ENCODE measurements at places on chromosomes 5 and 9. TPM values are rescaled to one million over a fixed set of nuclear protein-coding genes. Genes with fewer than 3 reads are reported as not detected.

PMPCA gene
- 80.3 TPM for total RNA-seq

PCDHB4 gene
- 0.05 TPM for total RNA-seq

CNTLN gene
- total RNA-seq: 6.1 TPM

ENTREP1 gene
- 0.48 TPM for total RNA-seq

SPACA9 gene
- total RNA-seq: 4.6 TPM

KCNN2 gene
- not detected for total RNA-seq

SNX2 gene
- 37.7 TPM for total RNA-seq

KLHL3 gene
- 0.30 TPM for total RNA-seq
